Stimulated activated CD4-positive, alpha-beta T cell treated with anti-CD3 and anti-CD28 coated beads, Interleukin-1b, Interleukin-23, amount 100 ng/mL, for 1 hour (primary cell): ENCODE measurements at places on chromosomes 3 and 15.

GRCh38 chr3:193548406-193548805, 6.3 kb downstream of the ATP13A4 start:
- no peak for DNase-seq

GRCh38 chr15:68483165-68483564, 51.2 kb upstream of the ITGA11 start:
- DNase-seq: no peak

- DNase-seq: no peak
Observed at GRCh38 chr15:38685686-38686339, 121.2 kb upstream of the RASGRP1 start.

- DNase-seq: no peak
Observed at GRCh38 chr3:13549623-13550422, 898 bp downstream of the FBLN2 start.

- no peak for DNase-seq
Observed at GRCh38 chr3:40768046-40768445, 243.3 kb downstream of the ZNF621 start.

- no peak for DNase-seq
Observed at GRCh38 chr3:197027896-197028727, 1.5 kb downstream of the MELTF start.

DNA sequence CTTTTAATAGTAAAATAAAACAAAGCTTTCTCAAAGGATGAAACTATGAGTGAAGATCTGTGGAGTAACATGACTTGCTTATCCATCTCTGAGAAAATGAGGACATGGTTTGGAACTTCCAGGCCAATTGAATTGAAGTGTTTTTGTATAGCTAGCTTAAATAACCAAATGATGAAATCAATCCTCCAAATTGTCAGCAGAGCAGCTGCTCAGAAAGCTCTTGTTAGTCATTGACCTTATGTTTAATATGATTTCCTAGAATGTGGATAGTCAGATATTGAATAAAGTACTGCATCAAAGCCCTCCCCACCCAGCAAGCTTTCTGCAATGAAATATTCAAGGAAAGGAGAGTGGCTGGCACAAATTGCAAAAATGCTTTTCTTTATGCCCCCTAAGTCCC, 437.2 kb downstream of the MFSD1 start:
- DNase-seq: no peak

- DNase-seq: no peak
Observed at GRCh38 chr3:139597947-139598346, 58.4 kb upstream of the RBP1 start.

DNA sequence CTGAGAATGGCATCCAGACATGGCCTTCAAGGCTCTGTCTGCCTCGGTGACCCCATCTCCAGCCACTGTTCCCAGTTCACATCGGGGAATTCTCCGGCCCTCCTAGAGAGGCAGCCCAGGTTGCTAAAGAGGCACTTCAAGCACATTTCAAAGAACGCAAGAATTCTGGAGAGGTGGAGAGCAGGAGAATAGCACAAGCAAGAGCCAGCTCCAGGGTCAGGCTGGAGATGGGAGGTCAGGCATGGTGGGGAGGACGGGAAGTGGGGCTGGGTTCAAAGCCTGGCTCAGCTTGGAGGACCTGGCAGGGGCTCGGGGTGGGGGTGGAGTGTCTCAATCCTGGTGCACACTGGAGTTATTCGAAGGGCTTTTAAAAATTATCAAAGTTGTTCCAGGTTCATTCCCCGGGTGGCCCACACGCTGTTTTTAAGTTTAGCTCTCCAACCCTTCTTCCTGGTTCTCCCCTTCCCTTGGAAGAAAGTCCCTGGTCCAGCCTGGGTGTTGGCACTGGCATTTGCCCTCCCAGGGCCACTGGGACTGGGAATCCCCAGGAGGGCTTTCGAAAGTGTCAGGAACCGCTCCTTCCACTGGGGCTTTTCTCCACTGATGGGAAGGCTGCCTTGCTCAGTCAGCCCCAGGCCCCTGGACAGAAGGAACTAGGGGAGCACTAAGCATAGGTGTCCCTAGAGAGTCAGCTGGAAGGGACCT, 35.8 kb downstream of the ZNF710 start:
- no peak for DNase-seq

DNA sequence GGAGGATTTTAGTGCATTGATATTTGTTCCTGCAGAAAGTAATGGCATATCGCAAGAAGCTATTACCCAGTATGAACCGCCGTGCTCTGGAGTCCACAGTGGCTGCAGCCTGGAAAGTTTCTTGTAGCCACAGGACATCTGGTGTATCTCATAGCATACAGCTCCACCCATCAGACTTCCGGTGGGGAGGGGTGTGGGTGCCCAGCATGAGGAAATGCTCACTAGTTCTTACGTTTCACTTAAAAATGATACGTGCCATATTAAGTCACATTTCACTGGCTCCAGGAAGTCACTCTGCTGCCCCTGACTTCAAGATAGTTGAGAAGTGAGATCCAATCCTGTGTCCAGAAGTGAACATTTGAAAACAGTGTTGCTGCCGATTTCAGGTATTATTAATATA, 990.4 kb downstream of the GBE1 start:
- DNase-seq: no peak

DNA sequence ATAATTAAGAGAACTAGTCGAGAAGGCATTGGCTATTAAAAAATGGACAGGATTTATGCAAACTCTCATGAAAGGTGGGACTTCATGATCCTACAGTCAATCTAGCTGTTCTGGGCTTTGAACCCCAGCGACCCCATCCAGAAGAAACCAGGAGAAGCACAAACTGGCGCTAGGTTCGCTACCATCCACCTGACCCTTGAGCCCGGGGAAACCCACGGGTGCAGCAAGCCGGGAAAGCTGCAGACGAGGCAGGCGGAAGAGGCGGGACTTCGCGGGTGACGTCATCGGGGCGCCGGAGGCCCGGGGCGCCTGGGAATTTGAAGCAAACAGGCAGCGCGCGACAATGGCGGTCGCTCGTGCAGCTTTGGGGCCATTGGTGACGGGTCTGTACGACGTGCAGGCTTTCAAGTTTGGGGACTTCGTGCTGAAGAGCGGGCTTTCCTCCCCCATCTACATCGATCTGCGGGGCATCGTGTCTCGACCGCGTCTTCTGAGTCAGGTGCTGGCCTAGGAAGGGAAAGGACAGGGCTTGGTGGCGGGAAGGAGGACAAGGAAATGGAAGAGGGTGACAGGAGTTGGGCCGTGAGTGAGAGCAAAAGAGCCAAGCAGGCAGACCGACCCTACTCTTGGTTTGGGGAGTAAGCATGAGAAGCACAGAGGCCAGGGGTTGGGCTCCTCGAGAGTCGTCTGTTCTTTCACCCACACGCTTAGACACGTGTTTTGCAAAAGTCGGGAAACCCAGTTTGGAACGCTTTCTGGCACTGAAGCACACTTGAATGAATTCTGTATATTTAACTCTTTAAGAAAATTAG, at the start of gene UMPS:
Gene UMPS (plus strand): TSS at position 324 of the 812 bp plus-strand sequence. CDS start 20 bp downstream, at position 344.
- DNase-seq: peak; percentile 95

DNA sequence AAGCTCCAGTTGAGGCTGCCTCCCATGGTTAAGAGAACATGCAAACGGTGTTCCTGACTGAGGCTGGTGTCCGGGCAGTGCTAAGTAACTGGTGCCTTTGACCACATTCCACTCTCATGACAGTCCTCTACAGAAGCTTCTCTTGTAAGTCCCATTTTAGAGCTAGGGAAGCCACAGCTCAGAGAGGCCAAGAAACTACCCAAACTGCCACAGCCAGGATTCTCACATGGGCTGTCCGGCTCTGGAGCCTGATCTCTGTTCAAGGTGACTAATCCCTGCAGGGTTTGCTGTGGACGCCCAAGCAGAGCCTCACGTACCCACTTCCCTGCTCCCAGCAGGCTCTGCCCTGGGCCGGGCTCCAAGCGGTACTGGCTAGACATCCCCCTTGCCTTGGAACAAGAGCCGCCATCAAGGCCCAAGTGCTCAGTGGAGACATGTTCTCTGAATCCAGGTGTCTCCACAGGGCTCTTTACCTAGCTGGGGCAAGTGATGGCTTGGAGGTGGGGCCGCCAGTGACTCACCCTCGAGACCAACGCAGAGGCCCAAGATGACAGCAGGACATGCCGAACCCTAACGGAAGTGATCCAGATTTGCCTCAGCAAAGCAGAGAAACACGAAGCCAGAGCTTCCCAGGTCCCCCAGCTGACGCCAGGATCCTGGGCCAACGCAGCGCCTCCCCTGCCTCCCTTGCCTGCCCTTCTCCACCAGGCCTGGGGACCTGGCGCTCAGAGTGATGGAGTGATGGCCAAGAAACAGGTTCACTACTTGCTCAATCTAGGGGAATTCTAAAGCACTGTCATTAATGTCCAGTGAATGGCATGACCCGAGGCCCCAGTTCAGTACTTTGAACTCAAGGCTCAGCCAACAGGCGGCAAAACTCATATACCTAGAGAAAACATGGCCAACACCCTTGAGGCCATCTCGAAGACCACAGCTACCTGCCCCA, 24.4 kb downstream of the KLHL25 start:
- DNase-seq: no peak

DNA sequence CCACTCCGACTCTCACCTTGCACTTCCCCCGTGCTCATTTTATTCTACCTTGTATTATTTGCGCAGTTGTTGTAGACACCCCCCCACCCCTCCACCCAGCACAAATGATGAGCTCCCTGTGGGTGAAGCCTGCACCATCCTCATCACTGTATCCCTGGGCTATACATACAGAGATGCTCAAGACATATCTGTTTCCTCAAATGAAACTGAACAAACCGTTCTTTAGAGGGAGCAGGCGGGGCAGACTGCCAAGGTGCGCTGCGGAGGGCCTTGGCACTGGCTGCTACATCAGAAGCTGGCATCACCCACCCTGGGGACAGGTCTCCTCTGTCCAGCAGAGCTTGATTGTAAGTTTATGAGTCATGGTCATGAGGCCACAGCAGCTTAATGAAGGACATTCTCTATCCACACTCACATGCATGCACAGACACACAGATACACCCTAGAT, 29.0 kb downstream of the ADCY5 start:
- DNase-seq: no peak
